Progenitor cell of endocrine pancreas (in vitro differentiated cells): ENCODE measurements at places on chromosomes 3 and 15.

DNA sequence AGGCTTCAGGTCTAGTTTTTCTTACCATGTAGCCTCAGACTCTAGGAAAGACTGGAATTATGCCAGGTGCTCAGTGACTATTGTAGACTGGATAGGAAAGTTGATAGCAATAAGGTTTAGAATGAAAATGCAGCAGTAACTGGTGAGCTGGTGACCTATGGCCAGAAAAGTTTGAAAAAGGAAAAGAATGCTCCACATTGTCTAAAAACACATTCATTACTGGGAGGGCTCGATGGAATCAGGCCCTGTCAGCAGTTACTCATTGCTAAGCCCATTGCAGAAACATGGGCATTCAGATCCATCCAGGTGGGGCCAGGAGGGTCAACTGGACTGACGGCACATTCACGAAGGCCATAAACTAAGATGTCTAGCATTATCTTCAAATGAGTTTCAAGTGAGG, 8.7 kb upstream of the MBNL1 start:
- no peak for DNase-seq

DNA sequence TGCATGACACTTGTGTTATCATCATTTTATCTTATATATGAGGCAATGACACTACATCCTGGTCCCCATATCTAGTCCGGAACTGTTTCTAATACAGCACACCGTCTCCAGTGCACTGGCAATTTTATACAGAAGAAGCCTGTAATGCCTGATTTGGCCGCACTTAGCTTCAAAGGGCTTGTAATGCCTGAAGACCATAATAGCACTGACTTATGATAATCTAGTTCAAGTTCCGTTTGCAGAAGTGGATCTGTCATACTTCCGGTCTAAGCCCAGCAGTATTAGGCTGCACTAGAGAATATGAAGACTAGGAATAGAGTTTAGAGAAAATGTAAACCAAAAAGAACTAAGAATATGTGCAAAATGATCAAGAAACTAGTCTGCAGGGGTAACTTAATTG, 1.3 kb downstream of the BNIP2 start:
- no peak for DNase-seq

- no peak for DNase-seq
Measured at GRCh38 chr15:83290236-83290635, 5.8 kb upstream of the BNC1 start.

GRCh38 chr3:54619531-54619930, 308.3 kb downstream of the LRTM1 start:
- DNase-seq = no peak

GRCh38 chr3:159788291-159788690, 200.3 kb upstream of the IL12A start:
- no peak for DNase-seq

DNA sequence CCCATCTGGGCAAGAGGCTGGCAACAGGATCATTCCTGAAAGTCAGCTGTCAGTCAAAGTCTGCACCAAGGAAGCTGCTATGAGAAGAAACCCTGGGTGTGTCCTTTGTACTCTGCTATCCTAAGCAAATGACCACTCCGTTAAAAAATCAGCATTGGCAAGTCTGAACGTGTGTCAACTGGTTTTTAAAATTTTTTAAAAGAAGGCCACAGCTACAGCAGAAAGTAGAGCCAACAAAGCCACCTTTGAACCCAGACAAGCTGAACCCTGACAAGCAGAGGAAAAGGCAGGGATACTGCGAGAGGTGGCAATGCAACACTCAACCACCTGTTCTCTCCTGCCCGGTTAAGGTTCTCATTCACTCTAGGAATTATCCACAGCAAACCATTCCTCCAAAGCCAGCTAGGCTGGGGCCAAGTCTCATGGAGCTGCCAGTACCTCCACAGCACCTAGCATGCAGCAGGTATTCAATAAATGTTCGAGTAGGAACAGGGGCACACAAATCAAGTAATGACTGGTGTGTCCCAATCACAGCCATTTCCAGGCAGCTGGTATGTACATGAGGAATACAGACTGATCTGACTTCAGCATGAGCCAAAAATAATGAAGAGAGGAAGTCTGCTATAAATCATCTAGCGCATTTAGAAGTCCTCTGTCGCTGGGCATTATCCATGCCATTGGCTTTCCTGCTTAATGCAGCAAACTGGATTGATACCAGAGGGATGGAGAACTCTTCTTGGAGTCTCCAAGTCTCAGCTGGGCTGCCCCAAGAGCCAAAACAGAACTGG, 76.0 kb downstream of the ADCY5 start:
- DNase-seq = no peak

DNA sequence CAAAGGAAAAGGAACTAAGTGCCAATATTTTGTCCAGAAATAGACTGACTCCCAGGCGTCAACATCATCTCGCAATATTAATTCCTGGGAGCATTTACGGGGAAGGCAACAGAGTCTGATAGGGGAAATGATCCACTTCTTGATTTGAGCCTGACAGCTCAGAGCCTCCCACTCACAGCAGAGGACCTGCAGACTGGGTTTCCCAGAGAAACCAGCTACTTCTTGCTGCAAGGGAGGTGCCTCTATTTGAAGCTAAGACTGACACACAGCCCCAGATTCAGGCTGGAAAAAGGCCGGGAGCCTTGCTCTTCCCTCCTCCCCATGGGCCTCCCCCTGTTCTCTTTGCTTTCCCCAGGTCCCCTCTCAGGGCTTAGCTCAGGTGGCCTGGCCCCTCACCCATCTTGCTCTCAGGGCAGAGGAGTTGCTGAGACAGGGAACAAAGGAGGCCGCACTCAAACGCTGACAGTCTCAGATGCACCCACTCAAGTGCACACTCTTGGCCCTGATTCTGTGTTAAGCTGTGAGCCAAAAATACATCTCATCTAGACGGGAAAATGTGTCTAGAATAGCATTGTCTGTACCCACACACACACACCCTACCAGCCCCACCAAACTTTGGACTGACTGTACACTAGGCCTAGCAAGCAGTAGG, 49.8 kb upstream of the DCLK3 start:
- DNase-seq = no peak

- DNase-seq = no peak
Measured at GRCh38 chr3:126682009-126682408, 22.0 kb upstream of the CHCHD6 start.

DNA sequence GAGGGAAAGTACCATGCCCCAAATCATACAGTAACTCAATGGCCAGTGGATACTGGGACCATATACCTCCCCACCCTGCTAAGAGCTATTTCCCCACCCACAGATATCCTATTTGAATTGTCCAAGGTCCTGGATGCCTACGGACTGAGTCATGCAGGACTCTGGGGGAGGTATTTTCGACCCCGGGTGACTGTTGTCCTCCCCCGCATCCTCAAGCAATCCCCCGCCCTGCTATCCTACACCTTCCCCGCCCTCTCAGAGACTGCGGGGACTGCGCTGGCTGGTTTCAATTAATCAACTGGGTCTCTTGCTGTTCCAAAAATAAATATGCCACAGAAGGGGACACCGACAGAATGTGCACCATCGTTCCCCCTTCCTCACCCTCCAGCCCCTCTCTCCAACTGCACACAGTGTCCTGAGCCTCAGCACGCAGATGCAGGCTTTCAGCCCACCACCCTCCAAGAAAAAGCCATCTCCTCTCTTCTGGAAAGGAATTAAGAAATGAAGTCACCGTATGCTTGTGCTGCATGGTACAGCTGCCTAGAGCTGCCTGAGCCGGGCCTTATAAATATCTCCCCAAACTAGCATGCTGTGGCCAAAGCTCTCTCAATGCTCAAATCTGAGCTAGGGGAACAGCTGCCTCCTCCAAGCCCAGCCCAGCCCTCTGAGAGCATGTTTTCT, 8.1 kb downstream of the CAV3 start:
- no peak for DNase-seq

GRCh38 chr3:147415874-147416273, 6.7 kb downstream of the ZIC1 start:
- no peak for DNase-seq

DNA sequence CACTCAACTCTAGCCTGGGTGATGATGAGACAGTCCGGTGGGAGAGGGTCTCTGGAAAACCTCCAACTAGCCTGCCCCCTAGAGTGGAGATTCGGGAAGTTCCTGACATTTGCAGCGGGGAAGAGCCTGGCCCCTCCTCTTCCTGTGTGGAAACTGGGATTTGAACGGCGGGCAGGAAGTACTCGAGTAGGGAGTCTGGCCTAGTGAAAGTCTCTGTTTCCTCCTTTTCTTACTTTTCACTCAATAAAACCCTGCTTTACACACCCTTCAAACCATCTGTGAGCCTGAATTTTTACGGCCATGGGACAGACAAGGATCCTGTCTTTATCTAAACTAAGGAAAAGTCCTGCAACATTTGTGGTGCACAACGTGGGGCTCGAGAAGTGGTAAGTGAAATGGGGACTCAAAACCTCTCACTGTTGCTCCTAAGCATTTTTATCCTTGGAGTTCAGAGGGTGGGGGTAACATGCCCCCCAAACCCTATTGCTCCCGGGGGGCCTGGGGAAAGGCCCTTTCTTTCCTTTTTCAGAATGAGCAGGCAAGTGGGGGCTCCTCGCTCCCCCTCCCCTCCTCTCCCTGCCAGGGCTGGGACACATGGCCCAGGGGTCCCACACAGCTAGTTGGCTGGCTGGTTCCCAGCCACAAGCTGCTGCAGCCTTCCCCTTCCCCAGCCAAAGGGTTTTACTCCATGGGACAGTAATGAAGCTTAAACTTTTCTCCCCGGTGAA, 224.7 kb upstream of the GBE1 start:
- no peak for DNase-seq

GRCh38 chr3:159252772-159253384, 451.0 kb downstream of the MFSD1 start:
- no peak for DNase-seq

- no peak for DNase-seq
Measured at GRCh38 chr3:8937064-8938020, 25.9 kb downstream of the RAD18 start.

DNA sequence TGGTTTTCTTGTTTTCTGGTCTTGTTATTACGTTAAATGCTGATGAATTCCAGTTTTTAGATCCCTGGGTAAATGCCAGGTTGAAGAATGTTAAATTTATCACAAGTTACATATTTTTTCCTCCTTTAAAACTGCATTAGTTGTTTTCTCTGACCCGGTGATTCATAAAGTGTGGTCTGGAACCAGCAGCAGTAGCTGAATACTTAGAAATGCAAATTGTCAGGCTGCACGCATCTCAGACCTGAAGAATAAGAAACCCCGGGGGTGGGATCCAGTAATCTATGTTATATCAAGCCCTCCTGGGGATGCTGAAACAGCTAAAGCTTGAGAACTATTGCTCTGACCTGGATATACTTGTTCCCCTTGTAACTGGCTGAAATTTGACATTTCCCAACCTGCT, 69.1 kb downstream of the PEX5L start:
- no peak for DNase-seq

DNA sequence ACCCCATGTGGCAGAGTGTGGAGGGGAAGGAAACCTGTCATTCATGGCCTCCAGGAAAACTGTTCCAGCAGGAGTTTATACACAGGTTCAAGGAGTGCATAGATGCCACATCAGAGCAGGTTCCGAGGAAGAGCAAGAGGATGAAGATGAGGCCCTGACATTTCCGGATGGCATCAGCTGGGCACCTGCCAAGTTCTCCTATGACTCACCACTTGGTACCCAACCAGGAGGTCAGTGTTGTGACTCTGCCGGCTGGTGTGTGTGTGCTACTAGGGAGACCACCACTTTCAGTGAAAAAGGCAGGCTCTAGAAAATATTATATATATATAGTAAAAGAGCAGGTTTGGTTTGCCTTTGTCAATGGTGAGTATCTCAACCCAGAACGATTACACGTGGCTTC, 69.3 kb downstream of the NTRK3 start:
- no peak for DNase-seq

DNA sequence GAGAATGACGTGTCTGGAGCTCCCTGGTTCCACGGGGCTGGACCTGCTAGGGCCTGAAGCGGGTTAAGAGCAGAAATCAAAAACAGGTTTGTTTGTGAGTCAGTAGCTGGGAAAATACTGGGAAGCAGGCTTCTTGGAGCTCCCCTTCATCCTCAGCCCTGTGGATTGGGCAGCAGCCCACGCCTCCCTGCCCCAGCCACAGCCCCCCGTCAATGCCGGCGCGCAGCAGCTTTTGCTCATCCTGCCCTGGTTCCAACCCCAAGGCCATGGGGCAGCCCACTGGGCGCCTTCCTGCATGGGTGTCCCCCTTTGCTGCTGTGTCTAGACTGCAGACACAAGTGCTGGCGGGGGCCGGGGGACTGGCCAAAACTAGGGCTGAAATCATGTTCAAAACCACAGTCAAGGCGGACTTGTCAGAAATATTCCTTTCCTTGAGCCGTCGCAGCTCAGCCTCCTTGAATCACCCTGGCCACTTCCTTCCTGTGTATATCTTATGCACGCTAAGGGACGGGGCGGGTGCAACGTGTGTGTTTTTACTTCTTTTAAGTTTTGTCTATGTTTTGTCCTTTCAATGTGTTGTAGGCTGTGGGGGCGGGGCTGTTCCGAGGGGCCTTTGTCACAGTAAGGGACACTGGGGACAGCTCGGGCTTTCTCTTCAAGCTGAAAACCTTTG, 108.1 kb downstream of the KLF13 start:
- DNase-seq = no peak

DNA sequence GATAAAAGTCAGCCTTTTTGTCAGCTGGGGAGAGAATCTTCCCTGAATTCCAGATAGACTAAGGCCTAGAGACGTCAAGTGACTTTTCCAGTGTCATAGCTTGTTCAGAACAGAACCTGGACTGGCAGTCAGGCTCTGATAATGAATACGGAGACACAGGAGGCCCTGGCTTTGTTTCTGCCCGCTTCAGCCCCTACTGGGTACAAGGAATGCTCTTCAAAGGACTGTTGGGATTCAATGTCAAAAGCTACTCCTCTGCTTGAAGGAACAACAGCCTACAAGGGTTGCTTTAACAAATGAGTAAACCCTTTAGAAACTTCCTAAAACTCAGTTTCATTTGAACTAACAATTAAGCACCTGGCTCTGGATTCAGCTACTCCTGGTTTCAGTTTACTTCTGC, 412.3 kb downstream of the OXSM start:
- no peak for DNase-seq

- DNase-seq = no peak
Measured at GRCh38 chr3:59817511-59817910, 767.7 kb upstream of the CFAP20DC start.

DNA sequence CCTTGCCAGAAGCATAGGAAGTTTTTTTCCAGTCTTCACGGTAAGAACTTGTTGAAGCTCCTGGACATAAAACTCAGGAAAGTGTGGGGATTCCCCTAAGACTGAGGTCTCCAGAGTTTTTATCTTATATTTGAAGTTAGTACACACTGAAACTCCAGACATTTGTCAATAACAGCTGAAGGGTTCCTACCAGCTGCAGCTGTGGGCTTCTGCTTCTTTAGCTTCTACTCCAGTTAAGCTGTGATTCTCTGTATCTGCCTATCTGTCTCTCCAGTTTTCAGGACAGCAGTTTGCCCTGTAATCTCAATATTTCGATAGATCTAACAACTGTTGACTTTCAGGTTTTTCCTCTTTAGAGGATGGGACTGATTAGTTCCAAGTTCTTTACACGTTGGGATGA, 966.0 kb upstream of the SEMA6D start:
- no peak for DNase-seq

GRCh38 chr15:71219645-71220044, 104.4 kb downstream of the THSD4 start:
- no peak for DNase-seq
